ENCODE measurements at places on chromosomes 7 and 10.

DNA sequence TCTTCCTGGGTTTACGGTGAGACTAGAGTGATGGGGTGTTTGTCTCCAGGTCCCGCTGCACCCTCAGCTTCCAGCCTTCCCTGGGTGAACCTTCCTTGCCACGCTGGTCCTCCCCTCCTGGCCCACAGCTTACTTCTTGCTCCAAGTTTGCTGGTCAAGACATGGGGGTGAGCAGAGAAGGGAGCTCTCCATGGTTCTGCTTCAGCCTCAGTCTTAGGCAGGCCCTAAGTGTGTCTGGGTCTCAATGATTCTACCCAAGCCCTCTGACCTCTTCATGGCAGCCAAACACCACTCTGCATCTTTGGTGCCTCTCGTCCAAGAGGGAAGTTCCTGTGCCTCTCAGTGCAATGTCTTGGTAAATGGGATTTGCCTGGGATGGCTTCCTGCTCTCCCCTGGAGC is 356.5 kb upstream of the KLF6 start:
- peaks cover 8% of the 10 kb centered on the region for H3K4me1 ChIP-seq
- H3K36me3 ChIP-seq, result peaks cover 6% of the 10 kb centered on the region
- H3K27me3 ChIP-seq, result no peaks in the 10 kb centered on the region
- H3K27ac ChIP-seq, result no peak overlapping the region
- no peak for DNase-seq

- no peak overlapping the region for H3K27ac ChIP-seq
- H3K27me3 ChIP-seq, result no peaks in the 10 kb centered on the region
- H3K4me1 ChIP-seq, result no peaks in the 10 kb centered on the region
- DNase-seq, result no peak
Measured at GRCh38 chr10:75347186-75347585, 54.4 kb downstream of the ZNF503 start.

GRCh38 chr7:125061776-125062397 is 132.3 kb upstream of the POT1 start:
- H3K4me1 ChIP-seq, result no peaks in the 10 kb centered on the region
- no peak overlapping the region for H3K27ac ChIP-seq
- no peak for DNase-seq
- H3K27me3 ChIP-seq, result no peaks in the 10 kb centered on the region
- H3K4me3 ChIP-seq, result no peak overlapping the region

DNA sequence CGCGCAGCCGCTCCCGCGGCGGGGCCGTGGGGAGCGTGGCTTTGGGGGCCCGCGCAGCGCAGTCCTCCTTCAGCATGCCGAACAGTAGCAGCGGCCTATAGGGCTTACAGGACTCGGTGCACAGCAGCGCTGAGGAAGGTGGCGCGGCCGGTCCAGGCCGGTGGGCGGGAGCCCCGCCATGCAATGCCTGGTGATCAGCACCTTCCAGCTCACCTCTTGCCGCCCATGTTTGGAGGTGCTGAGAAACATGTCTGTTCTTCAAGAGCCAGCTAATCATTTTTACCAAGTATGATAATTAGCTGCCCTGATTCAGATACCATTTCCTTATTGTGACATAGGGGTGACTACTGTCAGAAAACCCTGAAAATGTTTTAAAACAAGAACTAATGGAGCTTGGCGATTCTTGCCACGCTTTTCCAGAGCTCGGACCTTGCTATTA is 33.5 kb upstream of the SFTPD start:
- H3K4me1 ChIP-seq, result peaks cover 31% of the 10 kb centered on the region
- no peaks in the 10 kb centered on the region for H3K36me3 ChIP-seq

GRCh38 chr7:113774182-113774807 is 144.5 kb downstream of the PPP1R3A start:
- no peaks in the 10 kb centered on the region for H3K36me3 ChIP-seq
- no peaks in the 10 kb centered on the region for H3K27me3 ChIP-seq

DNA sequence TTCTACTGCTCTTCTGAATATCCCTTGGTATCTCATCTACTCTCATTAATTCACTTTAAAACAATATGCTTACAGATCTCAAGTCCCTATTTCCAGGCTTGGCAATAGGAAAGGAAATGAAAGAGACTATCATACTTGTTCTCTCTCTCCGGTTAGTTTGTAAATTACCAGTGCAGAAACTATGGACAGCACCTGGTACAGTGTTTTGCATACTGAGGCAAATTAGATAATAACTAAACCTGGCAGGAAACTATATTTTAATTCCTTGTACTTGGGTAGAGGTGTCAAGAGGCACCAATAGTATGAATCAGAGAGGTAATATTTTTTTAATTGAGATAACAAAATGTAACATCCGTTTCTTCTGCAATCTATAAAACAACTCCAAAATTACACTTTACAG is 97.7 kb upstream of the TMEM196 start:
- no peaks in the 10 kb centered on the region for H3K27me3 ChIP-seq
- no peaks in the 10 kb centered on the region for H3K4me1 ChIP-seq
- H3K27ac ChIP-seq, result no peak overlapping the region

DNA sequence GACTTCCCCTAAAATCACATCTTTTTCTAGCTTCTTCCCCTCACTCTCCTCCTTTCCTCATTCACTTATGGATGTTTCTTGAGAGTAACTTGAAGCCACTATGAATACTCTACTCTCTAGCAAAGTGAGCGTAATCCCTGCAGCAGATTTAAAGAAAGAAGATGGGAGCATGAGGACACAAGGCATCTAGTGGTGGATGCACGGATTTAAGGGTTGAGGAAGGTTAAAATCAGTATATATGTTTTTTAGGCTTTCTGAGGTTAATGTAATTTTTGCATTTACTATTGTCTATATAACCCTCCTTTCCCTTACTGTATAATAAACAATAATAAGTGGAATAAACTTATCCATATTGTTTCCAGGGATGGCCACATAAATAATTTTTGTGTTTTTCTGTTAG is 495.2 kb upstream of the TPK1 start:
- no peaks in the 10 kb centered on the region for H3K36me3 ChIP-seq
- H3K27ac ChIP-seq, result no peak overlapping the region
- no peak overlapping the region for H3K4me3 ChIP-seq
- H3K4me1 ChIP-seq, result no peaks in the 10 kb centered on the region
- no peak for DNase-seq
- no peaks in the 10 kb centered on the region for H3K27me3 ChIP-seq

- no peaks in the 10 kb centered on the region for H3K36me3 ChIP-seq
- no peak overlapping the region for H3K27ac ChIP-seq
- no peak for DNase-seq
- H3K4me1 ChIP-seq, result no peaks in the 10 kb centered on the region
- no peak overlapping the region for H3K4me3 ChIP-seq
- no peaks in the 10 kb centered on the region for H3K27me3 ChIP-seq
Measured at GRCh38 chr10:4643471-4643870, 182.5 kb upstream of the AKR1E2 start.

- H3K4me1 ChIP-seq, result no peaks in the 10 kb centered on the region
- no peak for DNase-seq
- H3K27ac ChIP-seq, result no peak overlapping the region
- peaks cover 12% of the 10 kb centered on the region for H3K27me3 ChIP-seq
- no peaks in the 10 kb centered on the region for H3K36me3 ChIP-seq
Measured at GRCh38 chr7:141409801-141410329, 141.3 kb upstream of the AGK start.

GRCh38 chr10:56139405-56139804 is 221.7 kb downstream of the ZWINT start:
- no peaks in the 10 kb centered on the region for H3K27me3 ChIP-seq
- no peak overlapping the region for H3K4me3 ChIP-seq
- no peak overlapping the region for H3K27ac ChIP-seq
- H3K4me1 ChIP-seq, result no peaks in the 10 kb centered on the region
- no peaks in the 10 kb centered on the region for H3K36me3 ChIP-seq

GRCh38 chr7:17651341-17651740 is 289.0 kb downstream of the SNX13 start:
- H3K4me3 ChIP-seq, result no peak overlapping the region
- H3K4me1 ChIP-seq, result no peaks in the 10 kb centered on the region
- H3K36me3 ChIP-seq, result no peaks in the 10 kb centered on the region
- peaks cover 4% of the 10 kb centered on the region for H3K27me3 ChIP-seq

- H3K27ac ChIP-seq, result no peak overlapping the region
- DNase-seq, result no peak
- H3K27me3 ChIP-seq, result no peaks in the 10 kb centered on the region
- H3K4me3 ChIP-seq, result no peak overlapping the region
- H3K36me3 ChIP-seq, result no peaks in the 10 kb centered on the region
Measured at GRCh38 chr7:86094166-86094669, 549.5 kb upstream of the GRM3 start.

DNA sequence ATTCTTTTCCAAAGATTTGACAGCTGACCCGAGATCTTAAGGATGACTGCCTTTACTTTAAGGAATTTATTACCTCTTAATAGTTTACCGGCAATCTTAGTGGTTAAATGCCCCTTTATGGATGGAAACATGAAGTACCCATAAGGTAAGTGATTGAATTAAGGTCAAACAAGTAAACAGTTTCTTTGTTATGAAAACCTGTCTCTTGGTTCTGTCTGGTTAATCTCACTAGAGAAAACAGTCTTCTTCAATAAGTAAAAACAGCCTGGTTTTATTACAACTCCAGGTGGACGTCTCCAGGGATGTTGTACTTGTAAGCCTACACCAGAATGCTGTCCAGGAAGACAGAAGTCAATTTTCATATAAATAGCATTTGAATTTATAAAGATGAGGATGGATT is 161.8 kb upstream of the MTPN start:
- no peak overlapping the region for H3K4me3 ChIP-seq
- no peaks in the 10 kb centered on the region for H3K27me3 ChIP-seq
- H3K27ac ChIP-seq, result no peak overlapping the region
- DNase-seq, result no peak
- H3K4me1 ChIP-seq, result no peaks in the 10 kb centered on the region

DNA sequence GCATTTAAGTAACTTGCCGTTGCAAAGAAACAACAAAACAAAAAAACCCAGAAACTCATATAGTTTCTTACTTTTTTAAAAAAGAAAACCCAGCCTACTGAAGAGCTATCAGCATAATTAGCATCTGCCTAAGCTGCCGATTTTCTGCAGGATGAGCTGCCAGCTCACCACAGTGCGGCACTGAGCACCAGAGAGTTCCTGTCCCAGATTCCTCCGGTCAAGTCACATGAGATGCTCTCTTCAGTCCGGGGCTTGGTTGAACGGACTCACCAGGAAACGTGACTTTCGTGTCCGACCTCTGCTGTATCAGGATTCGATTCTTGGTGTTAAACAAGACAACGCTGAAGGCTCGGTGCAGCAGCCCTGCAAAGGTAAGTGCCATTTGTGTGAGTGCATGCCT is 3.2 kb downstream of the IDI2 start:
- H3K4me1 ChIP-seq, result no peaks in the 10 kb centered on the region
- no peaks in the 10 kb centered on the region for H3K27me3 ChIP-seq
- H3K27ac ChIP-seq, result no peak overlapping the region

- peak overlapping the region; percentile 89 for H3K27ac ChIP-seq
- peak overlapping the region; percentile 11 for H3K4me3 ChIP-seq
- H3K4me1 ChIP-seq, result peaks cover 51% of the 10 kb centered on the region
- peak; percentile 39 for DNase-seq
- peaks cover 8% of the 10 kb centered on the region for H3K36me3 ChIP-seq
- H3K27me3 ChIP-seq, result no peaks in the 10 kb centered on the region
Measured at GRCh38 chr7:100372256-100372655, 1.0 kb upstream of the PILRA start.

DNA sequence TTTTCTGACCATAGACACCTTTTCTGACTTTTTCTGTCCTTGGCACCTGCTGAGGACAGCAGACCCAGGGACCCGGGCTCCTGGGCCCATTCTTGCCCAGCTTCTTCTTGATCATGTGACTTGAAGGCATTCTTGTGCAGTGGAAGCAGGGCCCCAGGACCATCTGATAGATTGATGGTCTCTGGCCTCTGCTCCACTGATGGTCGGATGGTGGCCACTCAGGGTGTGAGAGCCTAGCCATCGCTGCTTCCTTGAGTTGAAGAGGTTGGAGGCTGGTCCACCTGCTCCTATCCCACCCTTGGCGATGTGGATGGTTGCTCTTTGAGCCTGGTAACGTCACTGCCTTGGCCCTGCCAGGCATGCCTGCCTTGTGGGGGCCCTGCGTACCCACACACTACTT is 37.8 kb upstream of the ZNF716 start:
- no peaks in the 10 kb centered on the region for H3K36me3 ChIP-seq
- H3K27ac ChIP-seq, result no peak overlapping the region
- H3K4me3 ChIP-seq, result no peak overlapping the region
- no peak for DNase-seq

DNA sequence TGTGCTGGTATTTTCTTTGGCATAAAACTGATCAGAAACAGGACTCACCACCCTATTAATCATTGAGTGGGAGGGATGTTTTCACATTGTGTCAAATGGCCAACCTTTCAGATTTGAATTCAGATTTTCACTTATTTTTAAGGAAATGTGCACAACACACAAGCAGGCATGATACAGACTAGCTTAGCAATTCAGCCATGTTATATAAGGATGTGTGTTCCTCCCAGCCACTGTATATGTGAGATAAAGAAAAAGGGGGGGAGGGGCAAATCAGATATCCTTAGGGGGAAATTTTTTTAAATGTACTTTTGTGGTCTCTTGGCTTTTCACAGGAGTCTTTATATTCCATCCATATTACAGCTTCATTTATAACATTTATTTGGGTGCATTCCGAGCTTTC is 3.1 kb downstream of the GAD2 start:
- H3K27me3 ChIP-seq, result peaks cover 90% of the 10 kb centered on the region
- H3K4me3 ChIP-seq, result no peak overlapping the region

DNA sequence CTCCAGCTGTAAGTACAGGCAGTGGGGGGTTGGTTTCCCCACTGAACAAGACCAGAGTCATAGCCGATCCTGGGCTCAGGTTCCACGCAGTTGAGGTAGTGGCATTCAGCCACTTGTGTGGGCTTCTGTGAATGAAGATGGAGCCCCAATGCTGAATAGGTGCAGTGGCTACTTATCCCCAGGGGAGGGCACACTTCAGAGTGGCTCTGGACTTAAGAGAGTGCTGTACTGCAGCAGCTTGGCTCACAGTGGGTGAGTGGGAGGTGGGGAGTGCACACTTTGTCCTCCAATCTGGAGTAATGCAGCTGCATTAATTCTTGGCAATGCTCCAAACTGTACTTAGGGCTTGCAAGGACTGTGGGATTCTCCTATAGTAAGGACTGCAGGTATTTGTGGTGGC is 81.9 kb downstream of the BUB3 start:
- H3K4me1 ChIP-seq, result peaks cover 3% of the 10 kb centered on the region
- no peaks in the 10 kb centered on the region for H3K27me3 ChIP-seq
- peaks cover 25% of the 10 kb centered on the region for H3K36me3 ChIP-seq
- H3K4me3 ChIP-seq, result no peak overlapping the region

DNA sequence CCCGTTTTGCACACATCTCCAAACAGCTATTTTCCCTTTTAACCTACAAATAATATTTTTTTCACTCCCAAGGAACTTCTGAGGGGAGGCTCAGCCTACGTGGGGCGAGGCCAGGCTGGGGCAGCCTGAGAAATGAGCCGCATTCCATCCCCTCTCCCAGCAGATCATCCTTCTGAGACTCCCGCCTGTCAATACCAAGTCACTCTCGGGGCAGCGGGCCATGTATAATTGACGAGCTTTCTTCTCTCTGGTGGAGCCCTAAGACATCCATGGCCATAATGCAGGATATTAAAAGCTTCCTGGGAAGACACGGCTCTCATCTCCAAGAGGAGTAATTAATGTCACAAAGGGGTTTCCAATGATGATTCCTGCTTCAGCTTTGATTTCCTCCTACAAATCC is 37.8 kb upstream of the CHST15 start:
- H3K36me3 ChIP-seq, result no peaks in the 10 kb centered on the region
- H3K27me3 ChIP-seq, result peaks cover 4% of the 10 kb centered on the region
- no peak overlapping the region for H3K27ac ChIP-seq
- DNase-seq, result no peak

- H3K27me3 ChIP-seq, result no peaks in the 10 kb centered on the region
- H3K27ac ChIP-seq, result peak overlapping the region; percentile 81
- H3K4me3 ChIP-seq, result peak overlapping the region; percentile 86
- no peak for DNase-seq
- peaks cover 42% of the 10 kb centered on the region for H3K4me1 ChIP-seq
Measured at GRCh38 chr7:7761340-7761973, 43.0 kb upstream of the RPA3 start.

All from activated naive CD8-positive, alpha-beta T cell treated with anti-CD3 and anti-CD28 coated beads, Interleukin-2, amount 50 U/mL, for 24 hours (primary cell).